GM23248 (cell line): ENCODE measurements at places on chromosomes 6 and 20.

DNA sequence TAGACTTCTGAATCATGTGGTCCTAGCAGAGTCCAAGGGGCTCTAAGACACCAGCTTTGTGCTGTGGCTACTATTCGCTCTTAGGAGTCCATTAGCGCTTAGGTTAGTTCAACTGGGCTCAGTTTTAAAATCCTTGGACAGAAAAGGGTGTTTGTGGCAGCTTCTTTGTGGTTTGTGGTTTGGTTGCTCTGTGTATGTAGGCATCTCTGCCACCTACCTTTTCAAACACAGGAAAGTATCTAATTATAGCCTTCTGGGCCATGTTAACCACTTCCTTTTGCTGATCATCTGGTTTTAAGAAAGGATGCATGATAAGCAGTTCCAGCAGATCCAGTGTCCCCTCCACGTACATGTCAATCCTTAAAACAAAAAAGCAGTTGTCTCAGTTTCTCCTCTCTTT lies 10.8 kb downstream of the GSTA4 start:
- H3K36me3 ChIP-seq: 0 out of 2 replicates have a peak, but pooled peaks cover 11% of the 10 kb centered on the region
- H3K27ac ChIP-seq: no peak overlapping the region
- H3K4me1 ChIP-seq: 0 out of 2 replicates have a peak, but pooled peaks cover 6% of the 10 kb centered on the region
- no peaks in the 10 kb centered on the region for H3K27me3 ChIP-seq
- no peak overlapping the region for H3K4me3 ChIP-seq

DNA sequence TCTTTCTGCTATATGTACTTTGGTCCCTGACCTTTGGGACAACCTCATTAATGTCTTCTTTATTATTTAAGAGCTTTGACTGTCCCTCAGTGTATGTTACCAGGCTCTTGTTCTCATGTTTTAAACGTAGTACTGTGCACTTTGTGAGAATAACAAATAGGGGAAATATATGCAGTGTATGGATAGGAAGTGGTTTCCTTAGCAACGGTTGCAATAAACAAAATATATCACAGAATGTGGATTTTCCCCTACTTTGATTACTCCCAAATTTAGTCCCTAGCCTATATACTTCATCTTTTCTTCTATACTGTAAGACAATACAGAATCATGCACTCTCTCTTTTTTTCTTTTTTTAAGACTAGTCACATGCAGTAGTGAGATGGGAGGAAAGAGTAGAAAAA lies 123.8 kb upstream of the AKIRIN2 start:
- H3K36me3 ChIP-seq: no peaks in the 10 kb centered on the region
- H3K4me1 ChIP-seq: no peaks in the 10 kb centered on the region
- H3K4me3 ChIP-seq: no peak overlapping the region
- no peaks in the 10 kb centered on the region; the same call in 1 of the 2 replicates for H3K27me3 ChIP-seq
- DNase-seq: no peak

DNA sequence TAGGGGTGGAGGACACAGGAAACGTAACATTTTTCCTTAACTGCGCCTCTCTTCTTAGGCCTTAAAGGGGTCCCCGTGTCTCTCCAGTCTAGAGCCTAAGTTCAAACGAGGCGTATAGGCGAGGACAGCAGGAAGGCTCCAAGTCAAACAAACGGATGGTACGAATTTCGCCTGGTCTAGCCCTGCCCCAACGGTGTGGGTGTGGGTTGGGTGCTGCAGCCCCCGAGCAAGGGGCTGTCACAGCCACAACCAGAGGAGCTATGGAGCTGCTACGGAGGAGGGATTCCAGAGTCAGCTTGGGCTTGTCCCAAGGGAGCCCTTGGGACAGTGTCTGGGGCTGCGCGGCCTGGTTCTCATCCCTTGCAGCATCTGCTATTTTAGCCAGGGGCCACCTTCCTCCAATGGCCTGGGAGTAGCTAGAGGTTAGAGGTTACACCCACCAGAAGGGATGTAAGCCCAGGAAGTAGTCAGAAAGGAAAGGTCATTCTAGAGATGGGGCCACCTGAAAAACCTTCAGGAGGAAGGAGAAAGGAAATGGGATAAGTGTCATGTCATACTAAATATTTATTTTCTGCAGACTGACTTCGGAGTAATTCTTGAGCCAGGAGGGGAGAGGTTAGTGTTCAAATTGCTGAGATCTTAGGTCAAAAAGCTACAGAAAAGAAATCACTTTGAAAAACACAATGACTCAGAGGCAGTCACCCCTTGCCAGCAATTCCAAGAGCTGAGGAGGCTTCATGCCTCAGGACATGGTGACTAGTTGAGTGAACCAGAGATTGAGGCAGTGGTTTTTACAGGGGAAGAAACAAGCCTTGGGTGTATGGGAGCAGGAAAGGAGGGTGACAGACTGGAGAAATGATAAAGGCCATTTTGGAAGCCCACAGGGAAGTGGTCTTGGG lies 21.7 kb downstream of the VPS52 start:
- H3K4me1 ChIP-seq: peaks cover 45% of the 10 kb centered on the region
- no peaks in the 10 kb centered on the region for H3K36me3 ChIP-seq
- peak overlapping the region; percentile 98 for H3K27ac ChIP-seq
- DNase-seq: peak; percentile 95
- no peaks in the 10 kb centered on the region for H3K27me3 ChIP-seq

GRCh38 chr6:83546636-83547035 lies 34.3 kb downstream of the PRSS35 start:
- no peak overlapping the region for H3K4me3 ChIP-seq
- no peaks in the 10 kb centered on the region for H3K36me3 ChIP-seq
- H3K27me3 ChIP-seq: no peaks in the 10 kb centered on the region
- H3K4me1 ChIP-seq: no peaks in the 10 kb centered on the region
- no peak for DNase-seq

DNA sequence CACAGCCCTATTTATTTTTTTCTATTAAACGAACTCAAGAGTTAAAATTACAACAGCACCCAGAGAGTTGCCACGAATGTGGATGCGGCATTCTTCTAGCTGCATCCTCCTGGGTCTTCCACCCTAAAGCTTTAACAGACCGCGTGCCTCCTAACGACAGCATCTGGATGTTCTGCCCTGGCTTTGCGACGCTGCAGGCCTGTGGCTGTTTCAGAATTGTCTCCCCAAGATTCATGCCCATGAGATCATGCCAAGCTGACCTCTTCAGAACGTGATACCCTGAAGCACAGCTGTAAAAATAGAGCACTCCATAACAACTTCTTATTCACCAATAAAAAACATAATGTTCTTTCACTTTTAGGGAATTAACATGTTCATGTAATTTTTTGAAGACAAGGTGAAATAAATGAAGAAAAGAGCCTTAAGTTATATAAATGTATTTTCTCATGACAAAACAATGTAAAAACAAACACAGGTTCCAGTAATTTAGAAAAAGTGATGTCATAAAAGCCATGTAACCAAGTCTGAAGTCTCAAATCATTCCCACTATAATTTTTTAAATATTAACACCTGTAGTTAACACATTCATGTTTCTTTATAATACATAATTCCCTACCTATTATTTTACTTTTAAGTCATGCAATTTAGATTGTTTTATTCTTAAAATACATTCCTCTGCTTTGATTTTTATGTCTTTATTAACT lies 26.5 kb downstream of the HIVEP2 start:
- no peak overlapping the region for H3K27ac ChIP-seq
- no peaks in the 10 kb centered on the region for H3K27me3 ChIP-seq
- peaks cover 22% of the 10 kb centered on the region for H3K4me1 ChIP-seq
